ENCODE measurements at places on chromosomes 5 and 9.

DNA sequence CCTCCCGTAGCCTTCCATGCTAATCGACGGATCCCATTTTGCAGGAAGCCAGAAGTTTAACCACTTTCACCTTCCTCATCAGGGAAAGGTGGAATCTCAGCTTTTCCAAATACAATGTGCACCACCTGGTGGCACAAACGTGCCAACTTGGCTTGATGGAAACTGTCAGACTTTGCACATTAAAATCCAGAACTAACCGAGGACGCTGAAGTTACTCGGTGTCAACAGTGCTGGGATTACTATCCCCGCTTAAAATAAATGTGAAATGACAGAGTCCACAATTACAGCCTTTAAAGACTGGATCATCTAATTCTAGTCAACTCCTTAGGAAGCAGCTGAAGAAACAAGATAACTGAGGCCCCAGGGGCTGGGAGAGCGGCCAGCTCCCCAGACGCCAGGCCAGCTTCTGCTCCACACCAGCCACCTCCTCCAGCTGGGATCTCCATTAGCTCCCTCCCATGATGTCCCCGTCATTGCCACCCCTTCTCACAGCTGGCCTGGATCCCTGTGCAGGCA is 50.1 kb upstream of the RETREG1 start:
- no peak for DNase-seq

- no peak for DNase-seq
These were observed 7.7 kb downstream of the ARHGAP26 start for GRCh38 chr5:142777850-142778249.

DNA sequence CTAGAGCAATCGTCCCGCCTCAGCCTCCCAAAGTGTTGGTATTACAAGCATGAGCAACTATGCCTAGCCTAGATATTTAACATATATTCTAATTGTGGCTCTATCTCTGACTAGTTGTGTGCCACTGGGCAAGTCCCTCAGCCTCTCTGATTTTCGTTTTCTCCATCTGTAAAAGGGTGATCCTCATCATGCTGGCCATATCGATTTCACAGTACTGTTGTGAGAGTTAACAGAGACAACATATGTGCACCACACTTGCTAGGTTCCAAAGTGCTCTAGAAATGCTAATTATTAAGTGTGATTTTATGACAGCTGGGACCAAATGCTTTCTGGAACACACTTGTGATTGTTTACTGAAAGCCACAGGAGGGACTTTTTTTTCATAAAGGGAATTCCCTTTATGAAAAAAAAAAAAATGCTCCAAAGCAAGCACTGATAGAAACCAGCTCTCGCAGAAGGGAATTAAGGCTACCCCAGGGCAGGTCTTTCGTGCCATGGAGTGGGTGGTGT is 78.5 kb upstream of the EPB41L4B start:
- no peak for DNase-seq

- DNase-seq = no peak
These were observed 18.1 kb upstream of the LPCAT1 start for GRCh38 chr5:1541702-1542400.

GRCh38 chr5:178177569-178177968 is 9.6 kb downstream of the GMCL2 start:
- no peak for DNase-seq

DNA sequence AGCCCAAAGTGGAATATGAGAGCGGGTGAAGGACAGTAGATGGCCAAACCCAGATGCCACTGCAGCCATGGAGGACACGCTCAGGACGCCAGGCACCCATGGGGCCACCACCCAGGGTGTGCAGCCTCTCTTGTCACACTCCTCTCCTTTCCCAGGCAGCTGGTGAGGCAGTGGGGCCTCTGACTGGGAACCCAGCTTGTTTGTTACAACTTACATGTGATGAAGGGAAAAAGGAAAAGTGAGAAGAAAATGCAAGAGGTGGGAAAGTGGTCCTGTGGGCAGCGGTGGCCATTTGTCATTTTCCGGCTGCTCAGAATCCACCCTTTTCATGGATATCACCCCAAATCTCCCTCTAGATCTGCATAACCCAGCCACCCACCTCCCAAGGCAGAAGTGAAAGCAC is 62.7 kb upstream of the UNC5A start:
- DNase-seq = no peak

GRCh38 chr5:36521838-36522745 is 84.3 kb upstream of the SLC1A3 start:
- DNase-seq = no peak

DNA sequence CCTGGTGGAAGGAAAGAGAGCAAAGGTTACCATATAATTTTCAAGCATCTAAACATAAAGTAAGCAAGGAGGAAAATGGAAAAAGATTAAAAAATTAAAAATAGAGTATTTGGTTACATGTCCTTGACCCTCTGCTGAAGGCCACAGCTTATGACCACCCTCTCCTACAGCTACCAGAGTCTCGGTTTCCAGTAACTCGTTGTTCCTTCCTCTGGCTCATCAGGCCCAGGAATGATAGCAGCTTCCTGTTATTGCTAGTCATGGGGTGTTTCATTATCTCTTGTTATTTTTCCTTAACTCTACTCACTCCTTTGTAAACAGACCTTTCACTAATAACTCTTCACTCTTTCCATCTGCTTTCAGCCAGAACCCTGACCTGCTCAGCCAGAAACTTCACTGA is 102.2 kb downstream of the YTHDC2 start:
- no peak for DNase-seq

Measured in AG09319 (cell line).